Cardiac muscle cell (in vitro differentiated cells and primary cell): ENCODE measurements at places on chromosomes 3 and 15. TPM values are rescaled to one million over a fixed set of nuclear protein-coding genes. Genes with fewer than 3 reads are reported as not detected.

The PLA2G4E gene
- 0.06 TPM in 1 of 2 replicates, not detected in the other for total RNA-seq

The GPR27 gene
- total RNA-seq: 10.6 and 12.9 TPM in 2 replicates

The FAM174B gene
- 9.3 and 16.3 TPM in 2 replicates for total RNA-seq

The SPINK8 gene
- total RNA-seq: not detected in 2 replicates

DNA sequence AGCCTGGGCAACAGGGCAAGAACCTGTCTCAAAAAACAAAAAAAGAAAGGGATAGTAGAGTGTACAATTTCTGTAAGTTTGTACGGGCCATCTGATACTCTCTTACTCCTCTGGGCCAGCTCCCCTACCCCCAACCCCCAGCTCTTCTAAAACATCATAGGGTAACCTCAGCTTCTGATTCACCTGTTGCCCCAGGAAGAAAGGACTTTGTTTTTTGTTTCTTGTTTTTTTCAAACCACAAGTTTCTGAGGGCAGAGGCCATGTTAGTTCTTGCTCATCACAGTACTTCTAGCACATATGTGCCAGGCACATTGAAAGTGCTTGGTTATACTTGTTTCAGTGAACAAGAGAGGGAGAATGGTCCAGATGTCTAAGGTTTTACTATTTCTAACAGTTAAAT lies 20.2 kb downstream of the ATOSA start:
- no peak overlapping the region for H3K4me3 ChIP-seq
- H3K36me3 ChIP-seq: no peaks in the 10 kb centered on the region
- no peak overlapping the region for H3K27ac ChIP-seq
- no peak for DNase-seq

DNA sequence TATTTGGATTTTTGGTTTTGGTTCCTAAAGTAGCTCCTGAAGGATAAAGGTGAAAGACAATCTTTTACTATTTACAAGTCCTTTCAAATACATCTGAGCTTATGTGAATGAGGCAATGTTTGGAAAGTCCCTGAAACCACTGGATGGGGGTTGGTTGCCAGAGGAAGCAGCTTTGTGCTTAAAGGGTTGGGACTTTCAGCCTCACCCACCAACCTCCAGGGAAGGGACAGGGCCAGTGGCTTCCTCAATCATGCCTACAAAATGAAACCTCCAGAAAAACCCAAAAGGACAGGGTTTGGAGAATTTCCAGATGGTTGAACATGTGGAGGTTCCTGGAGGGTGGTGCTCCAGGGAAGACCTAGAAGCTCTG lies 20.9 kb upstream of the ABHD17C start:
- no peaks in the 10 kb centered on the region for H3K27me3 ChIP-seq
- no peaks in the 10 kb centered on the region for H3K4me1 ChIP-seq
- no peak for DNase-seq
- no peak overlapping the region for H3K4me3 ChIP-seq
- no peak overlapping the region for H3K27ac ChIP-seq
- no peaks in the 10 kb centered on the region for H3K36me3 ChIP-seq

GRCh38 chr15:75455982-75456531 lies 4.6 kb upstream of the SIN3A start:
- no peaks in the 10 kb centered on the region for H3K4me1 ChIP-seq
- H3K27ac ChIP-seq: peak overlapping the region; percentile 93
- no peaks in the 10 kb centered on the region for H3K27me3 ChIP-seq
- H3K4me3 ChIP-seq: peak overlapping the region; percentile 74

DNA sequence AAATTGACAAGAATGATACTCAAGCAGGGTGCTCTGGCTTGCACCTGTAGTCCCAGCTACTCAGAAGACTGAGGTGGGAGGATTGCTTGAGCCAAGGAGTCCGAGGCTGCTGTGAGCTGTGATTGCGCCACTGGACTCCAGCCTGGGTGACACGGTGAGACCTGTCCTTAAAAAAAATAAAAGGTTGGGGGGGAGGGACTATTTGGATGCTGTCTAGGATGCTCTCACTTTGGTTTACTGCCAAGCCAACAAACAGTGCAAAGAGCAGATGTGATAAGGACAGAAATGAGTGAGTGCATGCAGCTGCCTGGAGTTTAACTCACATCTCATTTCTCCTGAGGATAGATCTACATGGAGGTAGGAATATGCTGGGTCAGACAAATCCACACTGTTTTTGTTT lies 130.0 kb downstream of the FRMD4B start:
- no peak for DNase-seq
- H3K4me1 ChIP-seq: peaks cover 18% of the 10 kb centered on the region
- no peaks in the 10 kb centered on the region for H3K36me3 ChIP-seq
- H3K27ac ChIP-seq: no peak overlapping the region

GRCh38 chr3:43884581-43884980 lies 193.8 kb downstream of the ABHD5 start:
- H3K27me3 ChIP-seq: no peaks in the 10 kb centered on the region
- no peaks in the 10 kb centered on the region for H3K36me3 ChIP-seq
- no peak overlapping the region for H3K4me3 ChIP-seq
- no peaks in the 10 kb centered on the region for H3K4me1 ChIP-seq

DNA sequence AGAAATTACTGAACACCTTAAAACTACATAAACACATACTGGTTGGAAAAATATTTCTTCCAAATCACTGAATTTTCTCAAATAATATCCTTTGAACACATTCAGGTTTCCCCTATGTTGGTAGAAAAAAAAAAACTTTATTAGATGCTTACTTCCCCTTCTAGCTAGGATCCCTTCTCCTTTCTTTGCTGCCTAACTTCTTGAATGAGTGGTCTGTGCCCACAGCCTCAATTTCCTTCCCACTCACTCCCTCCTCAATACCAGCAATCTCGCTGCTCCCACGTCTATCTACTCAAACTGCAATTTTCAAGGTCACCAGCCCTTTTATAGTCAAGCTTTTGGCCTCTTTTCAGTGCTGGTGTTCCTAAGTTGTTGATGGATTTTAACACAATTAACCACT lies 8.3 kb downstream of the CD200R1 start:
- no peak for DNase-seq
- no peaks in the 10 kb centered on the region for H3K27me3 ChIP-seq
- no peak overlapping the region for H3K4me3 ChIP-seq
- no peak overlapping the region for H3K27ac ChIP-seq
- no peaks in the 10 kb centered on the region for H3K4me1 ChIP-seq
